ENCODE measurements at places on chromosomes 6 and 20.

DNA sequence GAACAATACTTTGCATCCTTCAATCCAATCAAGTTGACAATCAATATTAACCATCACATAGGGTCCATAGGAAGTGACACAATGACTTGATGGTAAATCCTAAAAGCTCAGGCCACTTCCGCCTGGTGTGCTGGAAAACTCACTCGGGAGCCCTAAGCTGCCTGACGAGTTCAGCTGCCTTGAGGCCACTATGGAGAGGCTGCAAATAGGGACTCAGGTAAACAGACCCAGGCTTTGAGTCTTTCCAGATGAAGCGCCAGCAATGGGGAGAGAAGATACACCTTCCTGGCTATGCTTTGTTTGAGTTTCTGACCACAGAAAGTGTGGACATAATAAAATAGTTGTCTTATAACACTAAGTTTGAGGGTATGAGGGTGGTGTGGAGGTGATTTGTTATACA is 112.6 kb downstream of the GPR63 start:
- no peak for DNase-seq

GRCh38 chr20:38927902-38928578 is 1.8 kb downstream of the FAM83D start:
- no peak for DNase-seq

GRCh38 chr6:135910790-135911618 is 59.5 kb downstream of the PDE7B start:
- DNase-seq: no peak

GRCh38 chr6:68087399-68088133 is 547.5 kb upstream of the ADGRB3 start:
- no peak for DNase-seq

DNA sequence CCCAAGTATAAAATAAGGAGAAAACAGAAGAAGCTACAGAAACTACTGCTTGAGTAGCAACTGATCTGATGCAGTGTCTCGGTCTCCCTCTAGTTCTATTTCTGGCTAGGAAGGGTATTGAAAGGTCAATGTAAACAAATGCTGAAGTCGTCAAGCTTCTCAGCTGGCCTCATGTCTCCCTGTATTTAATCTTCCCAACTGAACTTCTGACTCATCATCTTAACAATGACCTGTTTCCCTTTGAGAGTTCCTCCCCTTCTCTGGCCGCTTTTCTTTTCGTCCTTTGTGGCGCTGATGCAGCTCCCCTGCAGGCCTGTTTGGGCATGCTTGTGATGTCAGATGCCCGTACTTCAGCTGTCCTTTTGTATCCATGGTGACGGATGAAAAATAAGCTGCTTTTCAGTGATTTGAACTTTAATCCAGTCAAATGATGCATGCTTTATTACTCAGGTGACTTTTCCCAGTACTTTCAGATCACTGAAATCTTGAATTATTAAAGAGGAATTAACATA is 7.8 kb upstream of the LCA5 start:
- peak; percentile 78 for DNase-seq

DNA sequence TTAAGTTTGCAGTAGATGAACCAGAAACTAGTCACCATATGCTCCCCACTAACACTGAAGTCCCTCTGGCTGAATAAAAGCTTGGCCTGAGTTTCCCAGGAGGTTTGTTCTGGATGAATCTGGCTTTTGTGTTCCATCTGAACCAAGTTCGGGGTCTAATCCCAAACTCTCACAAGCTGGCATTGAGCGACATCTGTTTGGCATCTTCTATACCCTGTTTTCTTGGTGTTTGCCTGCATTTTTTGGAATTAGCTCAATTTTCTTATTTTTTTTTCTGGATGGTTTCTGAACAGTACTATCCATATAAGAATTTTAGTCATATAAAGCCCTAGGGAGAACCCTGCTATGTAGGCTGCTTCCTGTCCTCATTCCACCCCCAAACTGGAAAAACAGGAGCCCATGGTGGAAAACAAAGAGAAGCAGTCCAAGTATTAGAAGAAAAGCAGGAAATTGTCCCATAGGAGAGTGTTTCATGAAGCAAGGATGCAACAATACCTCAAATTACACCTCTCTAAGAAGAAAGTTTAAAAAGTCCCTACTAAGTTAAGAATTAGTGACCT is 737.1 kb downstream of the DHX35 start:
- DNase-seq: no peak

- no peak for DNase-seq
These were observed 52.1 kb downstream of the RNASET2 start for GRCh38 chr6:166904101-166904746.

DNA sequence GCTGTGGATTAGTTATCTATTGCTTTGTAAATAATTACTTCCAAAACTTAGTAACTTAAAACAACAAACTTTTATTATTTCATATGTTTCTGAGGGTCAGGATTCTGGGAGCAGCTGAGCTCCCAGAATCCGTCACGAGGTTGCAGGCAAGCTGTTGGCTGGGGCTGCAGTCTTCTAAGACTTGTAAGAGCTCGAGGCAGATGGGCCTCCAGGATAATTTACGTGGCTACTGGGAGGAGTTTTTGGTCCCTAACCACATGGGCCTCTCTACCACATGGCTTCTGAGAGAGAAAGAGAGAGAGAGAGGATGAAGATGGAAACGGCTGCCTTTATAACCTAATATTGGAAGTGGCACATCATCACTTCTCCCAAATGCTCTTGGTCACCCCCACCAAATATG is 64.9 kb upstream of the SULF2 start:
- no peak for DNase-seq

DNA sequence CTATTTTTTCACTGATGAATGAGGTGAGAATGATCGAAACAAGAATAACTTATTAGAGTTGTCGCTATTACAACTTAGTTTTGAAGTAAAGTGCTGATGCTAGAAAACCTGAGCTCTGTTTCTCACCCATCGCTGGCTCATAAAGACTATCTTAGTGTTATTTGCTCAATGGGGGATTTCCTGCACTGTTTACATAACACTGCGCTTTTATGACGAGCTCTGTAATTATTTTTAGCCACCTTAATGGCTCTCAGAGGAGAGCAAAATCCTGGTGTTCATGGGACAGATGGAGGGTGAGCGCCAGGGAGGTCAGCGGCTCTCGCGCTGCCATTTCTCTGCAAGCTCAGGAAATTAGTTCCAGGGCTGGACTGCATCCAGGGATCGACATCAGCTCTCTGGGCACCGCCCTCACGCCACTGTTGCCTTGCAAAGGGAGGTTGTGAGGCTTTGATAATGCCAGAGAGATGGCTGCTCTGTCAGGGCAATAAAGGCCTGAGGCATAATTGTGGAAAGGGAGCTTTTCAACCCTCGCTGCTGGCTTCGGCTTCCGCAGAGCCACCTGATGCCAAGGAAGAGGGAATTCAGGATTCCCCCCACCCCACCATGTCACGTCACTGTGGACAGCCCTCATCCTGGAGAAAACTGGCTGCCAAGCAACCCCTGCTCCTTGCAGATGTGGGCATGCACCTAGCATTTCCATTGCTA is 72.0 kb downstream of the DACT2 start:
- no peak for DNase-seq

DNA sequence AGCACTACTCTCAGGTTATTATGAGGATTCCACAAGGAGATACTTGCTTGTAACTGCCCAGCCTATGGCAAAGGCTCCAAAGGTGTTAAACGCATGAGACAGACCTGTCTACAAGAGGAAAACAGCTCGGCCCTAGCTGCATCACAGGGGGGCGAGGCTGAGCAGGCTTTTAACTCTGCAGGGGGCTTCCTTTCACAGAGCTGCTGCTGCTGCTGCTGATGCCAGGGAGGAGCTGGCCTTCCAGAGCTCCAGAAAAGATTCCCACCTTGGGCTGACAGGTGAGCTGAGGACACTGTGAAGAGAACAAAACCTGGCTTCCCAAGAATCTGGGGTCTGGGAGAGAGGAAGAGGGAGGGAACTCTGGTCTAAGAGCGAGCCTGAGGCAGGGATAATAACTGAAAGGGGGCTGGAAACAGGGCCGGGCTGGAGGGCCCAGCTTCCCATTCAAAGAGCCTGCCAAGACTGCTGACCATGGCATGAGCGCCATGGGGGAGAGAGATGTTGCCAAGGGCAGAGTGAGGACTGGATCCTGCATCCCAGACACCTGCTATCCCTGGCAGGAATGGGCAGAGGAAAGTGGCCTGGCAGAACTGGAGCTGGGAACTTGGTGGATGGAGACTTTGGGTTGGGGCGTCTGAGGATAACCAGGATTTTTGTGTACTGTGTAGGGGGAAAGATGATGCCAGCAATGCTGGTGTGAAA is 211.1 kb upstream of the LRFN2 start:
- no peak for DNase-seq

DNA sequence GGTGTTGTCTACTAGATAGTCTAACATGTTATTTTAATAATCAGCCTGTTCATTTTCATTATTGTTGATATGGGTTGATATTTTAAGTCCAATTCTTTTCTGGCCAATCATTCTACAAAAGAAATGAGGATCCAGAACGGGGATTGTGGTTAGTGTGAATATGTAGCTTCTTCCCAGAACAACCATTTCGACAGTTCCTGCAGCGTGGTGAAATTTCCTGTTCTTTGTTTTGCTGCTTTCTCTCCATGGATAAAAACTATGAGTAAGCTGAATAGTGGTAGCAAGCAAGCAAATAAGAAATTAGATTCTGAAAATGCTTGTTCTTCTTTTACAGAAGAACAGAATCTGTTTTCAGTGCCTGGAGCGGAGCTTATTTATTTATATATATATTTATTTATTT is 65.5 kb upstream of the F13A1 start:
- no peak for DNase-seq

DNA sequence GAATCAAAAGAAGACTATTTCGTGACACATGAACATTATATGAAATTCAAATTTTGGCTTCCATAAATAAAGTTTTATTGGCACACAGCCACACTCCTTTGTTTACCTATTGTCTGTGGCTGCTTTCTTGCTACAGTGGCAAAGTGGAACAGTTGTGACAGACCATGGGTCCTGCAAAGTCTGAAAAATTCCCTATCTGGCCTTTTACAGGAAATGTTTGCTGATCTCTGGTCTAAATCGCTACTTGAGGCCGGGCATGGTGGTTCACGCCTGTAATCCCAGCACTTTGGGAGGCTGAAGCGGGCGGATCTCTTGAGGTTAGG is 23.1 kb upstream of the PREX1 start:
- no peak for DNase-seq

GRCh38 chr6:119535332-119535731 is 185.8 kb upstream of the MAN1A1 start:
- no peak for DNase-seq

- no peak for DNase-seq
These were observed 17.4 kb downstream of the MDFI start for GRCh38 chr6:41655646-41656001.

GRCh38 chr20:14778875-14779274 is 441.5 kb upstream of the FLRT3 start:
- DNase-seq: no peak

DNA sequence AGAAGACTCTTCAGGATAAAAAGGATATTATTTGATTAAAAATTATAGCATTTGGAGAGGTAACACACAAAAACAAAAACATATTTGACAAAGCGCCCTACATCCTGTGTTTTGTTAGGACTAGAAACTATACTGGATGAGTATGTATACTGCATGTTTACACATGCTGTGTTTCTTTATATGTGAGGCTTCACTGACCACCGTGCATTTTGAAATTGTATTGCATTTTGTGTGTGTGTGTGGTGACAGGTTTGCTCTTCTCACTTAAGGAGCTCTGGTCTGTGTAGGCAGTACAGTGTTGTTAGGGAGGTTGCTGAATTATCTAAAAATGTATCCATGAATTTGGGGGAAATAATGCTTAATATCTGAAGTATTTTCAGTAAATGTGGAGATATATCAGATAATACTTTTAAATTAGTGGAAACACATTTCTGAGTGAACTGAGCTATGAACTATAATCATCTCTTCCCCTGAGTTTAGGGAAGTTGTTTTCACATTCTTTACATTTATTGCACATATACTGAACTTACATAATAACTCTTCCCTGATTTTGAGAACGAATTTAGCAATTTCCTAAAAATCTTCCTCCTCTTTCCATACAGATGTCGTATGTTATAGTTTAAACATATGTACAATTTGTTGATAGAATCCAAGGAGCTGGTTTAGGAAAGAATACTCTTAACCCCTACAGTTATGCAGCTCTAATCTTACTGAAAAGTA is 43.3 kb downstream of the TMEM170B start:
- DNase-seq: no peak

- DNase-seq: no peak
These were observed 295.8 kb downstream of the BCKDHB start for GRCh38 chr6:80402266-80402665.

GRCh38 chr20:10040070-10040975 is 5.5 kb downstream of the ANKEF1 start:
- no peak for DNase-seq

- no peak for DNase-seq
These were observed 218.1 kb downstream of the LRFN2 start for GRCh38 chr6:40369042-40369441.

GRCh38 chr20:35171753-35172433 is at the start of gene PROCR:
TSS of gene PROCR (plus strand) at chr20:35172072. CDS start at chr20:35172155, 83 bp downstream.
- peak; percentile 67 for DNase-seq

- DNase-seq: no peak
These were observed 790 bp upstream of the E2F1 start for GRCh38 chr20:33686984-33687366.

DNA sequence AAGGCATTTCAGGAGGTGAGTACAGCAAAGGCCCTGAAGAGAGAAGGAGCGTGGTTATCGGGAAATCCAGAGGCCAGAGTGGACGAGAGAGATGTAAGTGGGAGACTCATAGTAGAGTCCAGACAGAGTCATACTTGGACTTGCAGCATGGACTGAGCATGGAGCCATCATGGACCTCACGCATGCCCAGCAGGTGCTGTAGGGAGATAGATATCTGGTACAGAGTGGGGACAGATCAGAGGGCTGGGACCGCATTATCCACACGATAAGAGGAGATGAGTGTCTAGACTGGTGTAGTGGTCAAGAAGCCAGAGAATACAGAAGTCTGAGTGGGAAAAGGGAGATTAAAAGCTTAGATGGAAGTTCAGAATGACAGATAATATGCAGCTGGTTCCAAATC is 127.0 kb downstream of the TBC1D7 start:
- DNase-seq: no peak

DNA sequence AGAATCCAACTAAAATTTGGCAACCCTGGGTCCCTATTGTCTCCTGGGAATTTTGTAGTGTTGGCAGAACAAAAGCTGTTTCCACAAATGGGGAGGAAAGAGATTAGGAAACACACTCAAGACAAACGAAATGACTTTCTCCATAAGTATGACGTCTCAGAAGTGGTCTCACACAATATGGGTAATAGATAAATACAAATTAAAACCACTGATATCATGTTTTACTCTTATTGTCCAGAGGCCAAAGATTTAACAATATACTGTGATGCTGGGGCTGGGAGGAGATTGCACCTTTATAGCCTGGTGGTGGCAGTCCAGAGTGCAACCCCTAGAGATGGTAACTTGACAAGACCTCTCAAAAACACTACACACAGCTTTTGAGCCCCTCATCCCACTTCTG is 18.6 kb downstream of the FKBP1A start:
- DNase-seq: no peak

DNA sequence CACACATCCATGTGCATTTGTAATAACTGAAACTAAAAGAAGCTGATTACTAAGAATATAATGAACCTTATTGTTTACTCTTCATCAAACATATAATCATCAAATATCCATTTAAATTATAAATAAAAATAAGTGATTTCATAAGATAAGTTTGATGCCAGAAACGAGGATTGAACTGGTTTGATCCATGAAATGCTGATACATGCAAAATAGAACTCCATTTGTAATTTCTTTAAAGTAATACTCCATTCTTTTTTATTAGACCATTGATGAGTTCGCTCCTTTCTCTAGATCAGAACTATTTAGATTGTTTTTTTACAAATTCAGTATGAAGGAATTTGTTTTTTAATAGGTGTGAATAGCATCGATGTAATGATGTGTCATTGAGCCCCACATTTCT is 57.6 kb downstream of the EYS start:
- no peak for DNase-seq
